ENCODE measurements at places on chromosomes 6 and 20.

GRCh38 chr6:69284176-69284730, 512.6 kb downstream of the LMBRD1 start:
- no peak for DNase-seq

GRCh38 chr6:105622226-105622625, 219.3 kb upstream of the PREP start:
- no peak for DNase-seq

DNA sequence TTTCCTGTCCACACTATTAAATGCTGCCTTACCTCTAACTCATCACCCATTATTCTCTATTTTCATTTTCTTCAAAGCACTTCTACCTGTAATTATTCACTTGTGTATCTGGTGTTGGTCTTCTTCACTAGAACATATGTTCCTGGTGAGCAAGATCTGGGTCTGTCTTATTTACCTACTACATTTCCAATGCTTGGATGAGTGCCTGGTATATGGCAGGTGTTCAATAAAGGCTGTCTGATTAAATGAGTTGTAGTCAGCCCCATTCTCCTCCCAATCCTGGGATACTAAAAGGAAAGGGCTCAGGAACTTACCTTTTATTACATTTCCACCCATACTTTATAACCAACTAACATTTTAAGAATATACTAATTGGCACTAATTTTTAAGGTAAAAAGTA, 61.0 kb downstream of the CEP162 start:
- no peak for DNase-seq

DNA sequence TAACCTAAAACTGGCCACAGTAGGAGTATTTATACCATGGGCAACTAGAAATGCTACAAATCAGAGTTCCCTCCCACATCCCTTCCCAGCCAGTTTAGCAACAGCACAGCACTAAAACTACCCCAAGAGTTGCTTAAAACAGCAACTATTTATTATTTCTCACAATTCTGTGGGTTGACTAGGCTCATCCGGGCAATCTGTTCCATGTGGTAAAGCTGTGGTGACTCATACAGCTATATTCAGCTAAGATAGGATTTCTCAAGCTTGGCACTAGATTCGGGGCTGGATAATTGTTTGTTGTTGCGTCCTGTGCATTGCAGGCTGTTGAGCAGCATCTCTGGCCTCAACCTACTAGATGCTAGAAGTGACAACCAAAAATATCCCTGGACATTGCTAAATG, 8.6 kb upstream of the HECA start:
- no peak for DNase-seq

DNA sequence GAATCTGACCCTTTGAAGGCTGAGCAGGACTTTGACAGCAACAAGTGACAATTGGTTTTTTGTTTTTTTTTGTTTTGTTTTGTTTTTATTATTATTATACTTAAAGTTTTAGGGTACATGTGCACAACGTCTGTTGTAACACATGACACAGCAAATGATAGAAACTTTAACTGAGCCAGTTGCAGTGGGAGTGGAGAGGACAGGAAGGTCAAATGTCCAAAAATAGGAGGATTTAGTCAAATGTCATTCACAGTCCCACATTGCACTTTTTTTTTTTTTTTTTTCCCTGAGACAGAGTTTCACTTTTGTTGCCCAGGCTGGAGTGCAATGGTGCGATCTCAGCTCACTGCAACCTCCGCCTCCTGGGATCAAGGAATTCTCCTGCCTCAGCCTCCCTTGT, 223.0 kb downstream of the HIVEP2 start:
- no peak for DNase-seq

- peak; percentile 84 for DNase-seq
Measured at GRCh38 chr20:59771506-59772372, 161.7 kb downstream of the SYCP2 start.

GRCh38 chr20:8421981-8422380, 289.9 kb downstream of the PLCB1 start:
- DNase-seq = no peak

DNA sequence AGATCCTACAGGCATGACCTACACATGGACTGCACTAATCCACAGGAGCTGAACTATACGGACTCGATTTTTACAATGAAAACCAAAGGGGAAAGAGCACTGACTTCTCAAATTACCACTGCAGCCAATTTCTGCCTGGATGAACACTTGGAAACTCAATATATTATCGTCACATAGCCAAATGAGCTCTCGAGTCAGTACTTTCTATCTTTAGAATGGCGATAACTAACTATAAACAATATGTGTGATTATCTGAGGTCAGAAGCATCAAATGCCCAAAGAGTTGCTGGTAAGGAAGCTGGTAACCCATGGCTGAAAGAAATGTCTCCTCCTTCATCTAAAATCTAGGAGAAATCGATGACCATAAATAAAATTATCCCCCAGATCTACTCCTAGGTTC, 86.7 kb downstream of the KIF16B start:
- DNase-seq = no peak

DNA sequence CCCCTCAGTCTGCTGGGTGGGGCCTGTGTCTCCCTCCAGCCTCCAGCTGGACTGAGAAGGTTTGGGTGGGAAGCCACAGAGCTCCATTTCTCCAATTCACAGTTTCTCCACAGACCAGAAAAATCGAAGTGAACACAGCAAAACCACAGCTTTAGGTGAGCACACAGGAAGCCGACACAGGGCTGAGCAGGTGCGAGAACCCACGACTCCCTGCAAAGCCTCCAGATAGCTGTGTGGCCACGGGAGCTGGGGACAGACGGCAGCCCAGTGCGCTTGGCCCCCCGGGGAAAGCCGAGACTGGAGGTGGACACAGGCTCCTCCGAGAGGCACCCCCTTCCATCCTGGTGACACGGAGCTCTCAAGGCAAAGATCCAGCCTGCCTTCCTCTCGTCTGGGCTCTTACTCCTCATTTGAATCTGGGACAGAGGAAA, 29.0 kb upstream of the MPC1 start:
- DNase-seq = no peak

DNA sequence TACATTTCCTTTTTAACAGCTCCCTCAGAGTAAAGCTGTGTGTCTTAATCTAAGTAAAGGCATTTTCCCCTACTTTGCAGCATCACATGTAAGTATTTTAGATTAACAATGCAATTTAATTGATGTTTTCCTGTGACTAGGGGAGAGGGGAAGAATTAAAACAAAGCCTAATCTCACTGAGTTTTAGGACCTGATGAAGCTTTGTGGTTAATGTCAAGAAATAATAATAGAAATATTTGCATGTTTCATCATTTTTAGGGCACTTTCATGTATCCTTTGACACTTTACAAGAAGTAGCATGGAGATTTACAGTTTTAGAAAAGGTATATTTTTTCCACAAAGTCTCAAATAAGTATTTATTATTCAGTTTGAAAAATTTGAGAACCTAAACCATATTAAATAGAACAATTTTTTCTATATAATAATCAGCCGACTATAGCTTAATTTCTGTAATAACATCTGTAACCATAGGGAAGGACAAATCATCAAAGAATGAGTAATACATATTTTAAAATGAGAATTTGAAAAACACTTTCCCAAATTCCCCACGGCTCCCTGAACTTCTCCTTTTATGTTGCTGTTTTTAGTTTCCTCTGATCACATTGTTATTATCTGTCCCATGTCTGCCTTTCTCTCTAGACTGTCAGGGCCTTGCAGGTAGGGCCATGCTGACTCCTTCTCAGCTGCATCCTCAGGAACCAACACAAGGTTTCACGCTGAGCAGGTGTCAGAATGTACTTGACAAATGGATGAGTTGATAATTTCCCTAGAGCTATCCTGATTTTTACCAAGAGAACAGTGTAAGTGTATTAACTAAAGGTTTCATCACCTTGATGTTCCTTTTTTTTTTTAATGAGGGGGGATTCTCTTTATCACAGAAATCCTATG, 338.1 kb downstream of the SYNE1 start:
- DNase-seq = no peak

- no peak for DNase-seq
Measured at GRCh38 chr6:90187437-90188121, 109.1 kb downstream of the BACH2 start.

GRCh38 chr6:36824253-36824652, 15.0 kb downstream of the CPNE5 start:
- DNase-seq = no peak

DNA sequence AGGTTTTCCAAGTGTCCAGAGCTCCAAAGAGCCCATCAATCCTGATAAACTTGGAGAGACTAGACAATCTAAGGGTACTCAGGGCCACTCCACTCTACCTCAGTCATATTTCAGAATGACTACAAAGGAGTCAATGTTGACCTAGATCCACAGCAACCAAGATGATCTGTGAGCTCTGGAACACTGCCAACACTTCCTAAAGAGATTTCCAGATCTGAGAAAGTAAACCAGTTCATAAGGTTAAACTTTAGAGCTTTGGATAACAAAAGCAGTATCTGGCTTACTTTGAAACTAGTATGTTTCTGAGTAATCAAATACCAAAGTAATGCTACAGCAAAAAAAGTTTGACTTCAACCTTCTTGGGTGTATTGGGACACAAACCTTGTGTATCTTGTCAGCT, 122.7 kb downstream of the BTBD9 start:
- no peak for DNase-seq

DNA sequence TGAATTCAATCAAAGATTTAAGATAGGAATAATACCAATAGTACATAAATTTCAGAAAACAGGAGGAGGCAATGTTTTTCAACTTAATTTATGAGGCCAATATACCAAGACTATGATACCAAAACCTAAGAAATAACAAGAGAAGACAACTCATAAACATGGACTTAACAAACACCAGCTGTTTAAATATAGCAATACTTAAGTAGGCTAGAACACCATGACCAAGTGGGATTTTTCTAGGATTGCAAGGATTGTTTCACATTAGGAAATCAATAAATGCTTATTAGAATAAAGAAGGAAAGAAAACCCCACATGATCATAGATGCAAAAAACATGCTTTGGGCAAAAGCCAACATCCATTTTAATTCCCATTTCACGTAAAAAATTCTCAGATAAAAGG, 355.1 kb downstream of the EPM2A start:
- no peak for DNase-seq

DNA sequence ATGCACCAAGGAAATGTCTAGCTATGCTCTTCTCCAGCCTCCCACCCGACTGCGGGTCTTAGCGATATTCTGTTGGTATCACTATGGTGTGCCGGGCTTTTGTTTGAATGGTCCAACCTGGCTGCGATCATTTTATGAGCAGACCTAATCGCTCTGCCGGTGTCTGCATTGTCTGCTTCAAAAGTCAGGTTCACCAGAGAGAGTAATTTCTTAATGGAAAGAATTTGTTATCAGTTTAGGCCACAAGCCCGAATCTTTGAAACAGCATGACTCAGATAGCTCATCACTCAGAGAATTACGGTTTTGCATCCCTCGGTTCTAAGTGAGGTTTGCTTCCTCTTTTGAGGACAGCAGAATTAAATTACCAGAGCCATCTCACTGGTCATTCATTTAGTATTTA, 521.0 kb upstream of the ARID1B start:
- DNase-seq = no peak

GRCh38 chr6:12941422-12941821, 224.9 kb downstream of the PHACTR1 start:
- DNase-seq = no peak

DNA sequence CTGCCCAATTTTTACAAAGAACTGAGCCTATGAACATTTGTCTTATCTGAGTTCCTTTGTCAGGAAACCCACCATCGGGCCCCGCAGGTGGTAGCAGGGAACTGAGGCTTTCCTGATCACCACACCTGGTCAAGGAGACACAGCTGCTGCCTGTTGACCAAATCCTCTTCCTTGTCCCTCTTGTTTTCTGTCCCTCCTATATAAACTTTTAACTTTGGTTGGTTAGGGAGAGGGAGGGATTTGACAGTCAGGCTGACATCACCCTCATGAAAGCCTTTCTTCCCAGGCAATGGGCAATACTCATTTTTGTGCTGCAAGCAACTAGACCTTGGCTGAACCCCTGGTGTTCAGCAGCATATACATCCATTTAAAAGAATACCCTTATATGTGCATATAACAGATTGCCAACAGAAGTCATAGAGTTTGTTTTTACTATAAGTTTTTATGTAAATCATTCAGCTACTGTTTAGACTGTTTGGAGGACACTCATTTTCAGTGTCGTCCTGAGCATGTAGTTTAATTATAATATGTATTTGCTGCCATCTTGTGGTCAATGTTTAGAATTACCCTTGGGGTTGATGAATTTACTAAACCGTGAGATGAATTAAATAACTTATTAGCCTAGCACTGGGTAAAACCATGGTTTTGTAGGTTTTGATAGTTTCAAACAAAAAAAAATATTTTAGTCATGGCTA, 17.0 kb downstream of the CRISP1 start:
- peak; percentile 41 for DNase-seq

DNA sequence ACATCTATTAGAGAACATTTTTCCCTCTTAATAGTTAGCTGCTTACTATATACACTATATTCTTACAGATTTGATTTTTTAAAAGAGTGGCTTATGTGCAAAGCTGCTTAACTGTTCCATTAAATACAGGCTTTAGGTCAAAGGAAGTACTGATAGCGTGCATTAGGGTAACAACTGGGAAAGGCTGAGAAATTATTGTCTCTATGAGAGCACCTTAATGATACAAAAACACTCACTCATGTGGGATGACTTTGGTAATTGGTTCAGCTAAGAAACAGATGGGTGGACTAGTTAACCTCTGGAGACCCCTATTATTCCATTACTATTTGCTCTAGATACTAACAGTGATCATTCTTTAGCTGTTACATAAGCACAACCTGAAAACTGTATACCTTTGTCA, 4.0 kb downstream of the DCDC2 start:
- DNase-seq = no peak

GRCh38 chr6:169271158-169271876, 17.7 kb upstream of the THBS2 start:
- DNase-seq = no peak

- no peak for DNase-seq
Measured at GRCh38 chr6:168574699-168575195, 133.8 kb downstream of the SMOC2 start.

DNA sequence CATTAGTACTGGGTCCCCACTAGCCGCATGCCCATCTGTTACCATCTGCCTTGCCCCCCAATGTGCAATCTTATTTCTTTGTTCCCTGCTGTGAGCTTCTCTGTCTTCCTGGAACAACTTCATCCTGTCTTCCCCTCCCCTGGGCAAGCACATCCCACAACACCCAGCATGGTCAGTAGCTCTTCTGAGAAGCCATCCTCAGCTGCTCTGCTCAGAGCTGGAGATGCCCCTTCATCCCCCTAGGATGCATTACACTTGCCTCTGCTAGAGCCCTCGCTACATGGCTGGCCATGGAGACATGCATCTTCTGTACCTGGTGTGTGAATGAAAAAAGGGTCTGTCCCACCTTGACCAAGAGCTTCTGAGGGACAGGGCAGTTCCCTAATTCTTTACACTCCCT, 141.2 kb downstream of the CDC5L start:
- DNase-seq = no peak

Data from DMS79 (cell line).